Suppressor macrophage treated with lipopolysaccharide for 1 hour (primary cell): ENCODE measurements at places on chromosomes 6 and 20.

GRCh38 chr6:82073484-82073883, 174.1 kb downstream of the IBTK start:
- no peak for DNase-seq

- DNase-seq, result no peak
Measured at GRCh38 chr6:150672800-150673199, 73.1 kb downstream of the PLEKHG1 start.

GRCh38 chr6:105882828-105883227, 203.3 kb upstream of the PRDM1 start:
- DNase-seq, result no peak

DNA sequence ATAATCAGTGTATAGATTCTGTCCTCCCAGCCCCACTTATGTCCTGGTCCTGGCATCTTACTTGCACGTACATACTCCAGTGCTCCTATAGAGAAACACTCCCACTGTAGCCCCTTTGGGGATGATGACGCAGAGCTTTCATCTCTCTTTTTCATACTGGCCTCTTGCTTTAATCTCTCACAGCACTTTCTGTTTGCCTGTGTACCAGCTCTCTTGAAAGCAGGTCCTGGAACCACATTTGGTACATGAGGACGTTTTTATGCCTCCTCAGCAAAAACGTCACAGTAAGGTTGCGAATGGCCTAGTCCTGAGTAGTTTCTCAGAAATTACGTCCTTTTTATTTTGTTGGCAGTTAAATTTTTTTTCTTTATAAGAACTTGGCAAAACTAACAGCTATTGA, 10.8 kb downstream of the L3MBTL3 start:
- DNase-seq, result no peak

DNA sequence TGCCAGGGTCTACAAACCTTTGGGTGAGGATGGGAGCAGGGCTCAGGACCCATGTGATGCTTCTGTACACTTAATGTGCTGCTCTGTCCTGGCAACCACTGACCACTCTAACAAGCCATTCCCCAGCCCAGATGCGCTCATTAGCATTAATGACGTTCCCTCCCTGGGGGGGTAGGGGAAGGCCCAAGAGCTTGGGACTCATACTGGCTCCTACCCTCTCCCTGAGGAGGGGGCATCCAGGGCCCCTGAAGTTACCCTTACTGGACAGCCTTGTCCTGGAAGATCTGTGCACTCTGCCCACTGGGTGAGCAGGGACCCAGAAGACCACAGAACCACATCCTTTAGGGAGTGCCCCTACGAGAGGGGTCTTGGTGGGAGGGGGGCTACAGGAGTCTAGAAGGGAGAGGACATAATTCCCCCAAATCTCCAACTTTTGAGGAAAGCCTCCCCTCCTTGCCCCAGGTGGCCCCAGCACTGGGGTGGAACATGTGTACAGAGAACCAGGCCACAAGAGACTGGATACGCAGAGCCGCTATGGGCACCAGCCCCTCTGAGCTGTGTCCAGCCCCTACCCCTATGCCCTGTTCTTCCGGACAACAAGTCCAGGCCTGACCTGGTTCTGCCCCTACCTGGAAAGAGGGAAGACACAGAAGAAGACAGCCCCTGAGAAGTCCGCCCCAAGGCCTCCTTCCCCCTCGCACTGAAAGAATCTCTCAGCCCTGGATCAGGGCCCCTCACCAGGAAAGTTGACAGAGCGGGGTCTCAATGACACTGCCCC, 1.4 kb downstream of the TEAD3 start:
- no peak for DNase-seq

DNA sequence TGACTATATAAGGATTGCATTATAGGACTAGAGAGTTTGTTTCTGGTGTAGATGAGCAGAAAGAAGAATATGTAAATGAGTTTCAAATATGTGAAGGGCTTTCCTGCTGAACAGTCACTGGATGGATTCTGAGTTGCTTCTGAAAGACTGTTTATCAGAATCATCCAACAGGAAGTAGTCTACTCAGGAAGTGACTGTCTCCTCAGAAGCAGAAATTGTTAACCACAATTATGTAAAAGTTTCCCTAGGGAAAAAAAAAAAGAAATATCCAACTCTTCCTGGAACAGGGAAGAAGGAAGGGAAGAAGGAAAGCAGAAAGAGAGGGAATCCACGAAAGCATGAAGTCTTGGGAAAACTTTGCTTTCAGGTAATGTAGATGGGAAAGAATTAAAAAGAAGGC, 138.9 kb downstream of the TENT5A start:
- DNase-seq, result peak; percentile 2

GRCh38 chr20:18279242-18279641, 9.1 kb upstream of the ZNF133 start:
- DNase-seq, result peak; percentile 35

DNA sequence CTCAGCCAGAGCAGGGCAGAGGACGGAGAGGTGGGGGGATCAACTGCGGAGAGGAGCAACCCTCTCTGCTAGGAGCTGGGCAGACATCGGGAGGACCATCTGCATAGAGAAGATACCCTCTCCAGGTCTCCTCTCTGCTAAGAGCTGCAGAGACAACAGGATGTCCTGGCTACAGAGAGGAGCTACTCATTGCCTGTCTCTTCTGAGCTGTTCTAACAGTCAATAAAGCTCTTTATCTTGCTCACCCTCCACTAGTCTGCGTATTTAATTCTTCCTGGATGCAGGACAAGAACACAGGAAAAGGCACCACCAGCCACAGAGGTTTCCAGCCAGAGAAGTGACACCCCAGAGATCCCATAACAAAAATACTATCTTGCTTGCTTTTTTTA, 871.1 kb upstream of the GJE1 start:
- no peak for DNase-seq
